ENCODE measurements at places on chromosomes 11 and 22. TPM values are rescaled to one million over a fixed set of nuclear protein-coding genes. Genes with fewer than 3 reads are reported as not detected.

The NCAM1 gene
- 56.3 TPM for total RNA-seq

The SNX32 gene
- not detected for total RNA-seq

The UNC93B1 gene
- total RNA-seq: 33.0 TPM

The SLC5A4 gene
- not detected for total RNA-seq

The HEPHL1 gene
- not detected for total RNA-seq

The ZNF215 gene
- 0.31 TPM for total RNA-seq

The GRM5 gene
- not detected for total RNA-seq

- no peak for ATAC-seq
- no peak overlapping the region for H3K27ac ChIP-seq
Measured at GRCh38 chr22:47192651-47193437, 430.4 kb downstream of the TBC1D22A start.

- no peaks in the 10 kb centered on the region for H3K27me3 ChIP-seq
- no peak overlapping the region for H3K27ac ChIP-seq
- H3K36me3 ChIP-seq: no peaks in the 10 kb centered on the region
- H3K4me3 ChIP-seq: no peak overlapping the region
Measured at GRCh38 chr11:88070437-88070836, 104.8 kb downstream of the RAB38 start.

DNA sequence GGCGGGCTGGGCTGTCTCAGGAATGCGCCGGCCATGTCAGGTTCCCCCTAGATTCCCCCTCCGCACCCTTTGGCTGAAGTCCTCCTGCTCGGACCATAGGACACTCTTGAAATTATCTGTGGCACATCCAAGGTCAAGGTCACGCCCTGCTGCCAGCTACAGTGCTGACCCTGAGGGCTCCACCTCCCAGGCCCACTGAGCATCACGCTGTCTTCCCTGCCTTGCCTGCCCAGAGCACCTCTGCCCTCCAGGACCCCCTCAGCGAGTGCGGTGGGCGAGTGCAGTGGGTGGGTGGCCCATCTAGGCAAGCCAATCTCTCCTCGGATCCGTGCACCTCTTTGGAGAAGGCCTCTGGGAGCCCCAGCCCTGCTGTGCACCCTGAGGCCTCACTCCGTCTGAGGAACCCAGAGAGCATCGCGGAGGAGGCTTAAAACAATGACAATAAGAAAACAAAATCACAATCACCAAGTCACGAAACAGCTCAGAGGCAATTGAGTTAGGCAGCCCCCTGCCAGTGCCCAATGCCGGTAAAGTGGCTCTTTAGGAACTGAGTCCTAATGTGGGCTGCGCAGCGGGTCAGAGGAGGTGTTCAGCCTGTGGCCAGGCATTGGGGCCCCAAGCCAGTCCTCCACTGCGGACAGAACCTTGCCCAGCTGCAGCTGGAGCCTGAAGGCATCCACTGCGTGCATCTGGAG lies 26.5 kb upstream of the CCDC188 start:
- no peaks in the 10 kb centered on the region for H3K4me1 ChIP-seq
- peaks cover 3% of the 10 kb centered on the region for H3K27me3 ChIP-seq
- ATAC-seq: no peak
- no peaks in the 10 kb centered on the region for H3K36me3 ChIP-seq
- H3K4me3 ChIP-seq: no peak overlapping the region

- H3K27me3 ChIP-seq: peaks cover 27% of the 10 kb centered on the region
- no peak for ATAC-seq
- peak overlapping the region; percentile 86 for H3K27ac ChIP-seq
- H3K4me3 ChIP-seq: peak overlapping the region; percentile 76
Measured at GRCh38 chr11:59810911-59811259, 307 bp upstream of the MRPL16 start.

DNA sequence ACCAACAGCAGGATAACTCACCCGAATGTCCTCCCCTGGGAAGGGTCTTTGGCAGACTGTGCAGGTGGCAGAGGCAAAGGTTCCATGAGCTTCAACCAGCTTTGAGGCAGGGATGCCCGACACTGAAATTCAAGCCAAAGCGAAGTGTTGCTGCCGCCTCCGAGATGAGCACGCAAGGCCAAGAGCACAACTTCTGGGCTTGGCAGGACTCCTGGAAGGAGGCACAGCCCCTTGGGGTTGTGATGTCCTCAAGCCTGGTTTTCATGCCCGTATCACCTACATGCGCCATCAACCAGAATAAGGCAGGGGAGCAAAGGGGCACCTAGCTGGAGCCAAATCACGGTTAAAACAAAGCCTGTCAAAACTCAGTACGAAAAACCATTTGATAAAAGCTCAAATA lies 5.7 kb downstream of the SIRT3 start:
- peaks cover 40% of the 10 kb centered on the region for H3K36me3 ChIP-seq
- peaks cover 3% of the 10 kb centered on the region for H3K4me1 ChIP-seq
- no peaks in the 10 kb centered on the region for H3K27me3 ChIP-seq
- no peak overlapping the region for H3K27ac ChIP-seq

DNA sequence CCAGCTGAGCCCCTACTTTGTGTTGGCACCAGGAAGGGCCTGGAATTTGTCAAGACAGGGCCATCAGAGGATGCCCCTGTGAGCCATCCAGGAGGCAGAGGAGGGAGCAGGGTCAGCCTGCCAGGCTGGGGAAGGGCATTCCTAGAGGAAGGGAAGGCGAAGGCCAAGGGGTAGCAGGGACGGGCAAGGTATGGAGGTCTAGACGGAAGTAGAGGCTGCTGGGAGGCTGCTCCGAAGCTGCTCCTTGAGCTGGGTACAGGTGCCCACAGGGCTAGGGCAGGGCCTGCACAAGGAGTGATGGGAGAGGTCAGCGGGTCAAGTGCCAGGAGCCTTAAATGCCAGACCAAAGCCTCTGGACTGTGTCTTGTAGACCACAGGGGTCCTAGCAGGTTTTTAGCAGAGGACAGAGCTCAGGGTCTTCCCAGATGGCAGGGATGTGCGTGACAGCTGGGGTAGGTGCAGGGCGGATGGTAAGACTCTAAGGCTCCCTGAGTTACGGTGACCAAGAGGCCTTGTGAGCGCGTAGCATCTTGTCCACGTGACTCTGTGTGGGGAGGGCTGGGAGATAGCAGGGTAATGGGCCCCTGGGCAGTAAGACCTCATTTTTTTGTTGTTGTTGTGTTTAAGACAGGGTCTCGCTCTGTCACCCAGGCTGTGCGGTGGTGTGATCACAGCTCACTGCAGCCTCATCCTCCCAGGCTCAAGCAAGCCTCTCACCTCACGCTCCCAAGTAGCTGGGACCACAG lies 31.7 kb upstream of the CSNK1E start:
- no peak overlapping the region for H3K4me3 ChIP-seq
- H3K4me1 ChIP-seq: no peaks in the 10 kb centered on the region
- ATAC-seq: no peak
- no peaks in the 10 kb centered on the region for H3K36me3 ChIP-seq
- peaks cover 17% of the 10 kb centered on the region for H3K27me3 ChIP-seq

DNA sequence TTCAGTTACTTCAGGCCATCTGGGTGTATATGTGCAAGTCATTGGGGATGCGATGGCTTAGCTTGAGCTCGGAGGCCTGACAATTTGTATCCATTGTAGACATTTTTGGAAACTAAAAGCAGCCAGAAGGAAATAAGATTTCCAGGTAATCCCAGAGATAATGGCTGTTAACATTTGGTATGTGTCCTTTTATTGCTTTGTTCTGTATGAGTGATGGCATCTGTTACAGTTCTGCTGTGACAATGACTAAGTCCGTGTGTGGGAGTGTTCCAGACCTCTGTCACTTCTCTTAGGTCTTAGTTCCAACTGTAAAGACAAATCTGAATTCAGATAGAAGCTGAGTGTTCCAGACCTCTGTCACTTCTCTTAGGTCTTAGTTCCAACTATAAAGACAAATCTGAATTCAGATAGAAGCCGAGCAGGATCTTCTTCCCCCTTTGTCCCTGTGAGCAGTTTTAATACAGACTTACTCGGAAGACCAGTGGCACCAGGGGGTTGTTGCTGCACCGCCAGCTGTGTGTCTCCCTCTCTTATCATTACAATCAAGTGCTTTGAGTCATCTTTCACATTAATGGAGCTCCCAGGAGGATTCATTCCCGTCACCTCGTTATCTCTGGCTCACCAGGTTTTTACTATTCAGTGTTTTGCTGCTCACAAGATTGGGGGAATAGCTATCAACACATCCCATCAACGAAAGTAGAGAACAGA lies 190.9 kb upstream of the SORL1-AS1 start:
- H3K27ac ChIP-seq: no peak overlapping the region
- no peaks in the 10 kb centered on the region for H3K27me3 ChIP-seq
- ATAC-seq: no peak
- no peak overlapping the region for H3K4me3 ChIP-seq
- no peaks in the 10 kb centered on the region for H3K36me3 ChIP-seq

- H3K27me3 ChIP-seq: no peaks in the 10 kb centered on the region
- no peak overlapping the region for H3K4me3 ChIP-seq
- ATAC-seq: no peak
- H3K27ac ChIP-seq: peak overlapping the region; percentile 99
- H3K4me1 ChIP-seq: peaks cover 85% of the 10 kb centered on the region
- peaks cover 34% of the 10 kb centered on the region for H3K36me3 ChIP-seq
Measured at GRCh38 chr11:69051381-69052342, 2.9 kb downstream of the TPCN2 start.

DNA sequence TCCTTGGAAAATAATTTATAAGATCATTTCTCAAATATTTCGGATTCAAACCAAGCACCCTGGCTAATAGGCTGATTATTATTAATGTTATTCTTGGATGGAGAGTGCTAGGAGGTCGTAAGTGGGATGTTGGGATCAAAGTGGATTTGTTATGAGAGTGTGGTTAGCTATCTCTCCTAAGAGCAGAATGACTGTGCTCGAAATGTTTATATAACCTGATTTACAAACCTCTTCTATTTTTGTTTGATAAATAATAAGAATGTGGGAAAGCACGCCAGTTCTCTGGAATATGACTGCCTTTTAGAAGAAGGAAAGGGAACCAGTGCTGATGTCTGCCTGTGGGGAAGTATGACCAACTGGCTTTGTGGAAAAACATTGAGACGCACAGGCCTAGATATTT lies 527.5 kb downstream of the NTM start:
- H3K27ac ChIP-seq: no peak overlapping the region
- no peaks in the 10 kb centered on the region for H3K27me3 ChIP-seq
- H3K36me3 ChIP-seq: no peaks in the 10 kb centered on the region
- no peak overlapping the region for H3K4me3 ChIP-seq

DNA sequence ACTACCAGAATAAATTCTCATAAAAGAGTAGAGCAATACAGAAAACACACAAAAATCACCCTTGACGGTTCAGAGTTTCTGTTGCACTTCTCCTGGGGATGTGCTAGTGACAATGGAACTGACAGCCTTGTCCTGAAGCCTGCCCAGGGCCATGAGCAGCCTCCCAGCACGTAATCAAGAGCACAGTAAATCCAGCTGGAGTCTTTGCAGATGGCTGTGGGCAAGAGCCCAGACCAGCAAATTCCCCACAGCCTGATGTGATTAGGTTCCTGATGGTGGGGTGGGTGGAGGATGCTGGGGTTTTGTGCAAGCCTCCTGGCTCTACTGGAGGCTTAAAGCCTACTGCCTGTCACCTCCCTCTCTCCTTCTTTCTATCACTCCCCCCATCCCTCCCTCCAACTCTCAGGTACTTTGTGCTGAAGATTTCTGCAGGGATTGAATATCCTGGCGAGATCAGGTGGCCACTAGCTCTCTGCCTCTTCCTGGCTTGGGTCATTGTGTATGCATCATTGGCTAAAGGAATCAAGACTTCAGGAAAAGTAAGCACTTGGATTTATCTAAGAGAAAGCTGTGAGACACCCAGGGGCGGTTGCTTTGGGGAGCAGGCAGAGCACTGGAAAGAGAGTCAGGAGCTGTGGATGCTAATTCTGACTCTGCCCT lies 18.1 kb downstream of the SLC6A5 start:
- no peaks in the 10 kb centered on the region for H3K36me3 ChIP-seq
- no peak overlapping the region for H3K27ac ChIP-seq
- H3K4me1 ChIP-seq: no peaks in the 10 kb centered on the region

DNA sequence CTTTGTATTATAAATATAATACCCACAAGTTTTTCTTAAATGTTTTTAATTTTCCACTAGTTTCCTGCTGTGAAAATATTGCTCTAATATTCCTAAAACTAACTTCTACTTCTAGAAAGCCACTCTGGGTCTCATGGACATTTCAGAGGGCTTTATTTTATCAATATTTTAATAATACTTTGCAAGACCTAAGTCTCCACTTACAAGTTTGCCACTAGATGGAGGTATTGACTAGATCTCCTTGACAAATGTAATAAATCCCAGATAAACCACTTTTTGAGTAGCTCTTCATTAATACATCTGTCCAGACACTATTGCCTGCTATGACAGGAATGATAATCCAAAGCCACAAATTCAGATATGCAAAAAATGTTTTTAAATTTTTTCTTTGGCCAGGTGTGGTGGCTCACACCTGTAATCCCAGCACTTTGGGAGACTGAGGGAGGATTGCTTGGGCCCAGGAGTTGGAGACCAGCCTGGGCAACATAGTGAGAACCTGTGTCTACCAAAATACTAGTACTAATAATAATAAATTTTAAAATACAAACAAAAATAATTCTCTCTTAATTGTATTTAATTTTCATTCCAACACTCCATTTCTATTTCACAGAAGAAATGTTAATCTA lies 3.5 kb upstream of the ACAT1 start:
- no peak overlapping the region for H3K4me3 ChIP-seq
- H3K27me3 ChIP-seq: no peaks in the 10 kb centered on the region
- peaks cover 11% of the 10 kb centered on the region for H3K4me1 ChIP-seq
- no peaks in the 10 kb centered on the region for H3K36me3 ChIP-seq
- no peak overlapping the region for H3K27ac ChIP-seq

- peak within 1 kb of the TSS; percentile 99 for H3K27ac ChIP-seq
- peak; percentile 88 for ATAC-seq
- H3K27me3 ChIP-seq: no peaks in the 10 kb centered on the region
- H3K36me3 ChIP-seq: no peaks in the 10 kb centered on the region
Measured at GRCh38 chr11:10293423-10294289, at the start of gene SBF2. SBF2 (minus strand) TSS chr11:10294219; CDS start chr11:10294069, 150 bp downstream.

- peak within 1 kb of the TSS; percentile 81 for H3K27ac ChIP-seq
- ATAC-seq: peak; percentile 78
- peak within 1 kb of the TSS; percentile 98 for H3K4me3 ChIP-seq
- H3K36me3 ChIP-seq: no peaks in the 10 kb centered on the region
Measured at GRCh38 chr11:57515332-57516060, at the start of gene SLC43A1. SLC43A1 (minus strand) TSS chr11:57515702; CDS start chr11:57514111, 1,591 bp downstream.

GRCh38 chr11:67532889-67533288 lies 9.6 kb upstream of the CABP2 start:
- no peaks in the 10 kb centered on the region for H3K36me3 ChIP-seq
- no peak overlapping the region for H3K4me3 ChIP-seq
- H3K4me1 ChIP-seq: no peaks in the 10 kb centered on the region
- ATAC-seq: no peak

Data from gastroesophageal sphincter (tissue), 4 donors.